ENCODE measurements at places on chromosomes 2 and 18.
A peak's percentile ranks its signal among the peaks of the same experiment; 100 is the strongest.

DNA sequence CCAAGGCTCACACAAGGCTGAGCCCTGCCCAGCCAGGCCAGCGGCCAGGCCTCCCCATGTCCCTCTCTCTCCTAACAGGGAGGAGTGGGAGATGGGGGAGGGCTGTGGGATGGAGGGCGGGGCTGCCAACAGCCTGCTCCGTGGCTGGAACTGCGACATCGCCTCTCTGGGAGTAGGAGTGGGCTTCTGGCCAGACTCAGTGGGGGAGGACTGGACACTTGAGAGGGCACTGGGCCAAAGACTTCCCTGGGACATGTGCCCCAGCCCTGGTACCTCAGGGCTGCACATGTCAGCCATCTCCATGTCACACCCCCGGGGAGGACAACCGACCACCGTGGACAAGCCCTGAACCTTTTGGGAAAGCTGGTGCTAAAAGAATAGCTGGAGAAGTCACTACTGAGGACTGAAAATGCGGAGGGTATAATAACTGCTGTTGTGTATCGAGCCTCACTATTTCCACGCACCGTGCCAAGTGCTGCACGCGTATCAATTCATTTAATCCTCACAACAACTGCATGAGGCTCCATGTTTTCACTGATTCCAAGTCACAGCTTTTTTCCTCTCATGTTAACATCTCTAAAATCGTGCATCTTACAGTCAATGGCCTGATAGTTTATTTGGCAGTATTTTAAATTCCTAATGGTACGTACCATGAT lies 127.3 kb downstream of the MSH2 start:
- DNase-seq = no peak

GRCh38 chr2:239519089-239519920 lies 118.5 kb upstream of the HDAC4 start:
- DNase-seq = no peak

GRCh38 chr18:5297597-5297996 lies 2.1 kb upstream of the ZBTB14 start:
- DNase-seq = no peak

DNA sequence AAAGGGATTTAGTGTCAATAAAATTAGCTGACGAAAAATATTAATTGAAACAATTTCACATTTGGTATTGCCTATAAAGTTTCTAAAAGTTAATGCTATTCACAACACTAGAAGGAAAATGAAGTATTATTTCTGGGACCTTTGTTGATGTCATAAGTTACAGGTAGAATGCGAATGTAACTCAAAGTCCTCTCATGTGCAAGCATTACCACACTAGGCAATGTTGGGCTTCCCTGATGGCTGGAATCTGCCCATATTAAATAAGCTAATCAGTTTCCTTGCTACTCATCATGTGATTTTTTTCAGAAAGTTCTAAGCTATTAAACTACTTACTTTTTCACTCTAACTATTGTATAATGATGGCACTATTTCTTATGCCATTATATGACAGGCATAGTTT lies 44.6 kb downstream of the COBLL1 start:
- no peak for DNase-seq

DNA sequence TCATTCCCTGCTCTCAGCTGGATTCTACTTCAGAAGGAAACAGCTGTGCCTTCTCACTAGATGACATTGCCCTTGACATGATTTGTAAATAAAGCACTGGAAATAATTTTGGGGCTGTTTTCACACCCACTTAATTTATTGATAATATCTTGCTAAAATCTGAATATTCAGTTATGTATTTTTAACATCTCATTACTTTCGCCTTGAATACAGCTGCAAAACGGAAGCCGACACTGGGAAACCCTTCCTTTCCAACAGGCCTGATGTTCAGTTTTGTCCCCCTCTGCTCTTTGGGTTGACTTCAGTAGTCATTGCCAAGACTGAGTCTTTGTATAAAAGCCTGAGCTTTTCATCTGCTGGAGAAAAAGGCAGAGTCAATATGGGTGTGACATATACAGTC lies 82.7 kb downstream of the DOCK10 start:
- no peak for DNase-seq

GRCh38 chr2:241695651-241696050 lies 6.2 kb upstream of the ING5 start:
- DNase-seq = no peak

- no peak for DNase-seq
These were observed 255.1 kb downstream of the EIPR1 start for GRCh38 chr2:3122525-3122924.

GRCh38 chr2:28319118-28320008 lies 73.3 kb upstream of the FOSL2 start:
- no peak for DNase-seq

GRCh38 chr2:238108423-238109183 lies 8.5 kb downstream of the ESPNL start:
- peak; percentile 13 for DNase-seq

- DNase-seq = no peak
These were observed 65.8 kb downstream of the ARHGAP28 start for GRCh38 chr18:6795307-6795706.

GRCh38 chr2:241690202-241690717 lies 3.6 kb upstream of the DTYMK start:
- DNase-seq = no peak

DNA sequence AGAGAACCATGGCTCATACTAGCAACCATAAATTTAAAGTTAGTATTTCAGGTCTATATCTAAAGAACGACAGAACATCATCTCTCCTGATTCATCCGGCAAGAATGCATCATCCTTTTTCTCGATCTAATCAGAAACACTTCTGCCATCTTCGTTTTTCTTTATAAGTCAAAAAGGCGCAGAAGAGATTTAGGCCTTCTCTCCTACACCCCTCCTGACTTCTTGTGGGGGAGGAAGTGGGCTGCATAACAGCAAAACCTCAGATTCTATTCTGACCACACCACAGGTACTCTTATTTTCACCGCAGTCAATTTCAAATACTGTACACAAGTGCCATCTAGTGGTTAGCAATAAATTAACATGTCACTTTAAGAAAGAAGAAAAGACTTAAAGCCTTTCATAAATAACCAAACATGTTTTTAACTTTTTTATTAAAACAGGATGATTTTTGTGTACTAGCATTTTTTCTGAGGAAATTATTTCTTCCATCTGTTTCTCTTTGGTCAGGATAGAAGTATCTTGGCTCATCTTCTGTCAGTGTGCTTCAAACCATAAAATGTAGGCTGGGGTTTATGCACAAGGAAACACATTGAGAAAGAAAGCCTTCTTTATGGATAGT lies 48.4 kb upstream of the PIK3C3 start:
- DNase-seq = no peak

DNA sequence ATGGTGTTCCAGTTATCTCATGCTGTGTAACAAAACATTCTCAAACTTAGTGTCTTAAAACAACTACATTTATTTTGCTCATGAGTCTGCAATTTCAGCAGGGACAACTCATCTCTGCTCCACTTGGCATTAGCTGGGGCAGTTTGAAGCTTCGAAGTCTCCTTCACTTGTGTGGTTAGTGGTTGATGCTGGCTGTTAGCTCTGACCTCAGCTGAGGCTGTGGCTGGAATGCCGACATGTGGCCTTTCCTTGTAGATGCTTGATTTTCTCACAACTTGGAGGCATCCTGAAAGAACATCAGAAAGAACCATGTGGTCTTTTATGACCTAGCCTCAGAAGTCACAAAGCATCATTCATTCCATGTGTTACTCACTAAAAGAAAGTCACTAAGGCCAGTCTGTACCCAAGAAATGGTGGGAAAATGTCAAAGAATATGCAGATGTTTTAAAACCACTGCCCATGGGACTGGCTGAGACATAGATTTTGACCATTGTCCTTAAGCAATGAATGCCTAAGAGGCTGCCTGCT lies 3.8 kb upstream of the TMSB10 start:
- DNase-seq = no peak

DNA sequence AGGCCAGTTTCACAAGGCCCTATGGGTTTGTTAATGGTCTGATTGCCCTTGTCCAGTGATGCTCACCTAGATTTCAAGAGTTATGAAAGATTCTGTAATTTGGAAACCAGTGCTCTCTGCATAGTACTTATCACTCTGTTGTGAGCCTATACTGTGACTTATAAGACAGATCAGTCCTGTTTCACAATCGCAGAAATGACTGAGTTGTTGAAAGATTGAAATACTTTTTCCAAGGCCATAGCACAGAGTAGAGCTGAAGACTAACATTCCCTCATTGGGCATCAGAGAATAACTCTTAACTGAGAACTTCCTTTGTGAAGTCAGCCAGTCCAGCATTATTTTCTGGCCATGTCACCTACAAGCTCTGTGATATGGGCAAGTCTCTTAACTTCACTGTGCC lies 44.0 kb downstream of the CCDC85A start:
- DNase-seq = no peak

- no peak for DNase-seq
These were observed 461.3 kb upstream of the FANCL start for GRCh38 chr2:58702302-58702885.

DNA sequence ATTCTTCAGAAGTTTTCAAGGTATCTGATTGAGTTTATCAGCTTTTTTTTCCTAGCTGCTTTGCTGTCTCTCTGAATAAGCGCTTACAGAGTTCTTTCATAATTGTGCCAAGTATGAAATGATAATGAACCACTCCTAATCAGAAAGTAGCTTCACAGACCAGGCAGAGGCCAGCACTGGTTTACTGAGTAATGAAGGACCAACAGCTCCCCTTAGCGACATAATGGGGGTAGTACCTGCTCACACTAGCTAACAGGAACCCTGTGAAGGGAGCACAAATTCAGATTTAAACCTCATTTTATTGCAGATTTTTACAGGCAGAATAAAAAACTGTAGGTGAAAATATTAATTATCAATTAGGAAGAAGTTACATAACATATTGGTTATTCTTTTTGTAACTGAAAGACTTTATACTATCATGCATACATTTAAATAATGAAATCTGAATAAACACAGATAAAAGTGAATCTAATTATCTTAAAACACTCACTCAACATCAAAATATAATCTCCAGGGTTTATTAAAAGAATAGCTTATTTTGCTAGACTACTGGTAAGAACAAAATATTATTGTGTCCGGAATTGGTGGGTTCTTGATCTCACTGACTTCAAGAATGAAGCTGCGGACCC lies 53.7 kb upstream of the LRRC30 start:
- DNase-seq = peak; percentile 43

GRCh38 chr2:213696442-213696841 lies 412.2 kb downstream of the SPAG16 start:
- DNase-seq = no peak

GRCh38 chr18:50862401-50862800 lies 16.5 kb upstream of the ME2 start:
- no peak for DNase-seq

DNA sequence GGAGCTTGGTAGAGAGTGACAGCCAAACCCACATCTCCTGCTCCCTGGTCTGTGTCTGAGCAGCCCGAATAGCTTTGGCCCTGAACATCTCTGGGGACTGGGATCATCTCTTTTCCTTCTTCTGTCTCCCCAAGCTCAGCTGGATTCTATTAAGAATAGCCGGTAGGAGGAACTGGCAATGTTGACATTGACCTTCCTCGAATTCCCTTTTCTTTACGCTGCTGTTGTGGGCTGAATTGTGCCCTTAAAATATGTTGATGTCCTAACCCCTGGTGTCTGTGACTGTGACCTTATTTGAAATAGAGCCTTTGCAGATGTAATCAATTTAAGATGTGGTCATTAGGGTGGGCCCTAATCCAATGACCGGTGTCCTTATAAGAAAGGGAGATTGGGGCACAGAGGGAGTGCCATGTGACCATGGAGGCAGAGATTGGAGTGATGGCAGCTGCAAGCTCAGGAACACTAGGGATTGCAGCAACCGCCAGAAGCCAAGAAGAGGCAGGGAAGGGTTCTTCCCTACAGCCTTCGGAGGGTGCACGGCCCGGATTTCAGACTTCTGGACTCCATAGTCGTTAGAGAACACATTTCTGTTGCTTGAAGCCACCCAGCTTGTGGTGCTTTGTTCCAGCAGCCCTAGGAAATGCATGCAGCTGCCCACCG lies 5.8 kb upstream of the SFTPB start:
- no peak for DNase-seq

- no peak for DNase-seq
These were observed 296 bp downstream of the TTC21B start for GRCh38 chr2:165953306-165953654.

DNA sequence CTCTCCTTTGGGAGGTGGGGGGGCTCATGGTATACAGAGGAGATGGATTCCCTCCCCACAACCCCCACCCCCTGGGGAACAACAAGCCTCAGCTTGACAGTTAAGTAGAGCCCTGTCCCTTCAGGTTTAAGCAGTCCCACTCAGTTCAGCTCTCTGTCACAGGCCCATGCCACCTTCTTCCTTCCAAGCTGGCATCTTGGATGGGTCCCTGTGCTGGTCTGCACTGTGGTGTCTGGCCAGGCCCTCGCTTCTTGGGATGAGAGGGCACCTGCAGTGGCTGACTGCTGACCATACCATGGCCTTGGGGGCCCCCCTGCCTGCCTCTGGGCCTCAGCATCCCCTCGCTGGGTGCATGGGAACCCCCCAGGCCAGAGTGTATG lies 20.4 kb upstream of the GPR17 start:
- DNase-seq = no peak

DNA sequence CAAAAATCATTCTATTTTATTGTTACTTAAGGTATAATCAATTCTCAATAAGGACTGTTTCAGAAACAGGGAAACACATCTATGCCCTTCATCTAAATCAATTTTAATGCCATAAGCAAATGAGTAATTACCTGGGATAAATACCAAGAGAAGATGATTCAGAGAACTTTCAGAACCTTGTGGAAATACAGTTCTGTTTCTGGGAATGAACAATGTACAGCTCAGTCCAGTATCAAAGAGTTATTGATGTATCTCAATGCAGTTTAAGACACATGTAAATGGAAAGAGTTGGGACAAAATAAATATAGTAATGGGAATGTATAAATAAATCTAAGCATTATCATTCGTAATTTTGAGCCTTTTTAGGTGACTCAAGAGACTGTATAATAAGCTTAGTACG lies 60.1 kb downstream of the PTPN2 start:
- no peak for DNase-seq

DNA sequence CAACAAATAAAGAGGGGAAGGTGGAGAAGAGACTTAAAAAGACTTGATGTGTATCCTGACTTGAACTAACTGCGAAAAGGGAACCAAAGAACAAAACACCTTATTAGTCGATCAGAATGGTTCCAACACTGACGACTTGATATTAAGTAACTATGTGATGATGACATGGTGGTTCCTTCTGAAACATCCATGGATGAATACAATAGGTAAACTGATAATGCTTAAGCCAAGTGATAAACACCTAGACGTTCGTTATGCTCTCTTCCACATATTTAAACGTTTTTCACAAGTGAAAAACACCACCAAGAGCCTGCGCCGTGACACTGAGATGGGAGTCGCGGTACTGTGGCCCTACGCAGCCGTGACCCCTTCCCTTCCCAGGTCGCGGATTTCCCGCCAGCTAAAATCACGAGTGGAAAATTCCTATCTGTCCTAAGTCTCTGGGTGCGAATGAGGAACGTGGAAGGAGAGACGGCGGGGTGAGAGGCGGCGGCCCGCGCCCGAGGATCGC lies 797 bp downstream of the TTC32 start:
- DNase-seq = no peak

GRCh38 chr2:26922405-26923188 lies 47.8 kb upstream of the MAPRE3 start:
- DNase-seq = peak; percentile 48

All from ovary (tissue), 10 donors.